ENCODE measurements at places on chromosomes 4 and X.

- DNase-seq, result no peak
These were observed 46.0 kb downstream of the COQ2 start for GRCh38 chr4:83238393-83239248.

DNA sequence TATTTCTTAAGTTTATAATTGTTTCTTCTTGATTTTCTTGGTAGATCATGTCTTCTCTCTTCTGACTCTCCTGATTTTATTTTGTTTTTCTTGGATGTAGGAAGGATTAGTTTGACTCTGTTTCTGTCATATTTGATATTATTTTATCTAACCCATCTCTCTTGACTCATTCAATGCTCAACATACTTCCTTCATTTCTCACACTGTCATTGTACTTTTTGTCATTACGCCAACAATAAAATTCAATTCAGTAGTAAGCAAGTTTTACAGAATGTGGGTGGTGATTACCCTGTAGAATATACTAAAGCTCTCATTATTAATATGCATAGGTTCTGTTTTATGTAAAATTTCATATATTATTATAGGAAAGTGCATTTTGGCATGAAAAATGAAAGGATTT is 1303.0 kb upstream of the AGA start:
- no peak for DNase-seq

DNA sequence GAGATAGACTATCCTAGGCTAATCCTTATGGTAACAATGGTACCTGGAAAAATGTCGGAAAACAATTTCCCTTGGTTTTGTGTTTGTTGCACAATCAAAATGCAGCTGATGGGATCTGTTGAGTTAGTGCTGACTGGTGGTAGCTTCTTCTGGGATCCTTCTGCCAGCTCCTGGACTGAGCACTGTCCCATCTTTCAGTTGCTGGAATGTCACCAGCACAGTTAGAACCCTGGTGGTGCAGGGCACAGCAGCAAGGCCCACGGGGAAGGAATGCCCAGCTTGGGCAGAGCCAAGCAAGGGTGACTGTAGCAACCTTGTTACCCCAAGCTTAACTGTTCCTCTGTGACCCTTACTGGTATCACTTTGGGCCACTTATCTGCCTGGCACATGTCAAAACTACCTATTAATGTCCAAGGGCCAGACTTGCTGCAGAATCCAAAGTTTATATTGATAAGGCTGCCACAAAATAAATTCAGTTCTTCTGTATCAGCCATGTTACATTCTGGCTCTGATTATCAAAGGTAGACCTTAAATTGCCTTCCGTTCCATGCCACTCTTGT is 53.1 kb downstream of the GK start:
- no peak for DNase-seq

- no peak for DNase-seq
These were observed 75.9 kb upstream of the LEF1 start for GRCh38 chr4:108244606-108245005.

GRCh38 chrX:10750581-10750980 is 130.2 kb upstream of the MID1 start:
- no peak for DNase-seq

- DNase-seq, result no peak
These were observed 9.3 kb upstream of the TBC1D19 start for GRCh38 chr4:26574563-26574962.

DNA sequence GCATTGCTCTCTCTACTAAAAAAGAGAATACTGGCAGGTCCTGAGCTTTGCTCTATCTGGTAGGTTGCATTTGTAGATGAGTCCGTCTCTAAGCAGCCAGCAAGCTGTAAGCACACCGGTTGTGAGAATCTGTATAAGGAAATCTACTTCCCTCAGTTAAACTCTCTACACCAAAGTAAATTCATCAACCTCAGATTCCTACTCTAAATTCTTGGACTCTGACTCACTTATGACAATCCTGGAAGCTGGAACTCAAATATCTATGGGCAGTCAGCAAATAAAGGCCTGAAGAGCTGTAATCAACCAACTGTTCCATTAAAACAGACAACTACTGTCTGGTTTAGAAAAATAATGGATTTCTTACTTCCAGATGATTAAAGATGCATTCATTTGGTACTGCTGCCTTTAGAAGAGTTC is 37.9 kb downstream of the FAT1 start:
- DNase-seq, result no peak

DNA sequence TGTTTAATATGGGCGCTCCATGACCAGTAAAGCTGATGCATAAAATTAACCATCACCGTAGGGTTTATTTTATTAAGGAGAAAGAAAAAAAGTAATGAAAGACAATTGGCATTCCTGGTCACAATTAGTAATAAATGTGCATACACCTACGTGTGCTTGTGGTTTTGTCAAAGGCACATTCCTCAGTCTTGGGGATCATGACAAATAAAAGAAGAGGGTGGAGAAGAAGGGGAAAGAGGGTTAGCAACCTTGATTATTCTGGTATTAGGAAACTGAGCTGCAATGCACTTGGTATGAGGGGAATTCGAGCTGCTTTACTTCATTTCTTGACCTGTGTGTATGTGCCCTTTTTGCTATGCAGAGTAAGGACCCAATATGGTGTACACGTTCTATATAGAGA is 1798.3 kb upstream of the PCDH7 start:
- DNase-seq, result no peak

DNA sequence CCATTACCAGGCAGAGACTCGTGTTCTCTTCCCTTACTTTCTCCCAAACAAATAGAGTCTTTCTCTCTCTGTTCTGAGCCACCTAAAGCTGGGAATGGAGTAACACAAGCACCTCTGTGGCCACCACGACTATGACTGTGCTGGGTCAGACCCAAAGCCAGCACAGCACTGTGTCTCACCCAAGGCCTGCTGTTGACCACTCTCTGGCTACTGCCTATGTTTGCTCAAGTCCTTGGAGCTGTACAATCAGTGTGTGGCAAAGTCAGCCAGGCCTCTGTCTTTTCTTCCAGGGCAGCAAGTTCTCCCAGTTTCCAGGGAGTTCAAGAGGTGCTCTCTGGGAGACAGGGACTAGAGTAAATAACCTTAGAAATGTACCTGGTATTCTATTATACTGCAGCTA is 239.4 kb downstream of the FAM47A start:
- no peak for DNase-seq

DNA sequence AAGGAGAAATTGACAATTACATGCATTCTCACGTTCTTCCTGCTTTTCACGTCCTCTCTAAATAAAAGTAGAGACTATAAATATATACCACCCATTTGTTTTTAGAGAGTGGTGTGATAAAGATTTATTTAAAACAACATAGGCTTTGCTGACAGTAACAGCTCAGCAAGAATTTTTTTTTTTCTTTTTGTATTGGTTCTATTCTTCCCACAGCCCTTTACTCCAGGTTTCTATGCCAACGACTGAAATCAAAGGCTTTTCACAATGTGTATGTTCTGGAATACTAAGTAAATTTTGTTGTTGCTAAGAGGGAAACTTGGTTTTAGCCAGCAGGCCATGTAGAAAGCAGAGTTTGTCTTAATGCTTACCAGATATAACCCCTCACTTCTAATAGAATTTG is 43.4 kb downstream of the MAOA start:
- DNase-seq, result no peak

DNA sequence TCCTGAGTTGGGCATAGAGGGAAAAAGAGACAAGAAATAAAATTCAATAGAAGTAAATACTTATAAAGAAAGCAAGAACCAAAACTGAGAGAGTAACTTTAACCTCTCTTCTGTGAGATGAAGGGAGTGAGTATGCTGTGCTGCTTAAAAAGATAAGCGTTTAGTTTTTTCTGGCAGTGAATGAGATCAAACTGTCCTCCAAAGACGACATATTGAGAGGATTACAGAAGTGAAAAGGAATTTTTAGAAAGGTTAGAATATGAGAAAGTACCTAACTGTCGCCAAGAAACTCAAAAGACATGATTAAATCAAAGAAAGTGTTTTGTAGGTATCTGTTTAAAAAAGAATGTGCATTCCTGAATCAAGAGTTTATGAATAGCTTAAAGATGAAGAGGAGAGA is 16.0 kb downstream of the GAB1 start:
- no peak for DNase-seq

DNA sequence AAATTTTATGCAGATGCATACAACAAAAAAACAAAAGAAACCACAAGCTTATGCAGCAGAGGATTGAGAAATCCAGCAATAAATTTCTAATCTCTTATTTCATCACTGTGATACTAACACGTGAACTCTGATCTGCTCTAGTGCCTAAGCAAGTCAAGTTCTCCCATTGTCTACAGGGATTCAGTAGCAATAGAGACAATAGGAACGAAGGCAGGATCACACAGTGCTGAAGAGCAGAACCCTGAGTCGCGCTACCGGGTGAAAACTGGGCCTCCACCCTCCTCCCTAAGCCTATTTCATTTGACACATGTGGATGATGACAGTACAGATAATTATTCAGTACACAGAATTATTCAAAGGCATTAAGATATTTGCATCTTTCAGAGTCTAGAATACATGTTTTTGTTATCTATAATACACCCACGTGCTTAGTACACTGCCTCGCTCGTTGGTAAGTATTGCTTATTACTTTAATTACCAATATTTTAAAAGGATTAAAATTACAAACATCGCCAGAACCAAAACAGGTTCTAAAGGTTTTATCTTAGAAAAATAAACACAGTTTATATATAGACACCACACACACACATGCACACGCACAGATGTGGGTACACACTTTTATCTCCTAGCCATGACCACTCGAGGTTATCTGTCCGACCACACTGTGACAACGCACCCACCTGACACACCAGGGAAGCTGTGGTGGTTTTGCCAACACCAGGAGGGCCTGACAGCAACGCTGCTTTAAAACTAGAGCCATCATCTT is 60.1 kb downstream of the RFC1 start:
- no peak for DNase-seq

DNA sequence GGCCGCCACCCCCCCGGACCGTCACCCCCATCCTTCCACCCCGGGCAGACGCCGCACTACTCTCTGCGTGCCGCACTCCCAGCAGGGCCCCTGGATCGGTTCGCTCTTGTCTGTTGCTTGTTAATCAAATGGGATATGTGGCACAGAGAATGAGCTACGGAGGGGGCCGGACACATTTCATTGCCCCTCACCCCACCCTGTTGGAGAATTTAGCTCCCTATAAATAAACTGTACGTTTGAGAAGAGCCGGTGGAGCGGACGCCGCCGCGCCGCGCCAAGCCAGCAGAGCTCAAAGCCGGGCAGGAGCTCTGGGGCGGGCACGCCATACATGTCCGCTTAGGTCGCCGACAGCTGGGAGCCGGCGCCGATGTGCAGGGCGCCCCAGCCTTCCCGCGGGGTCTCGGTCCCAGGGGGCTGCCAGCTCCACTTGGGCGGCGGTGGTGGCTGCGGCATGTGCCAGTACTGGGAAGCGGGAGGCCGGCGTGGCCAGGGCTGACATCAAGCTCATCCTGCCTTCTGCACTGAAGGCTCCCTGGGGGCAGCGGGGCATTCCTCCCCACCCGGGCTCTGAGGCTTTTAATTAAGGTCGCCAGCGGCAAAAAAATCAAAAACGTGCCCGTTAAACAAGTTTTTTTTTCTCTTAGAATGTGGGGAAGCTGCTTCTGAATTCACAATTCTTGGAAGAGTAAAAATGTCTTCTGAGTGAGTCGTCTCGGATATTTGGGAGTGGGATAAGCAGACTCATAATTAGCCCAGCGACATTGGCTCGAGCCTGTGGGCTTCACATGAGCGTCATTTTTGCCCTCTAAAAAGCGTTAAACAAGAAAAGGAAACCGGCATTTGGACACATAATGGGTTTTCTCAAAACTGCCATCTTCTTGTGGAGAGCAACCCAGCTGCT is 1.1 kb upstream of the PCDH19 start:
- DNase-seq, result no peak

DNA sequence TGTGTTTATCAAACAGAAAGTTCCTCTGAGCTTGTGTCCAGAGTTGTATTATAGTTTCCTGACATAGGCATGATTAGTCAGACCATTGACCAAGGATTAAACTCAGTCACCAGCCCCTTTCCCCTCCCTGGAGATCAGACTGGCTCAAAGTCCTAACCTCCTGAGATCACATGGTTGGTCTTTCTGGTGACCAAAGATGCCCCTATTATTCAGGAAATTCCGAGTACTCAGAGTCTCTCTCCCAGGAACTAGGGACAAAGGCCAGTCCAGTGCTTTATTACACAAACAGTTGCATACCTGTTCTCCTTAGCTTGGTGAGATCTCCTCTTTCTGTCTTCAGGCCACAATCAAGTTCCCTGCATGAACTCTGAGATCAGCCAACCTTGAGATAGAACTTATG is 14.5 kb upstream of the ENPP6 start:
- no peak for DNase-seq

DNA sequence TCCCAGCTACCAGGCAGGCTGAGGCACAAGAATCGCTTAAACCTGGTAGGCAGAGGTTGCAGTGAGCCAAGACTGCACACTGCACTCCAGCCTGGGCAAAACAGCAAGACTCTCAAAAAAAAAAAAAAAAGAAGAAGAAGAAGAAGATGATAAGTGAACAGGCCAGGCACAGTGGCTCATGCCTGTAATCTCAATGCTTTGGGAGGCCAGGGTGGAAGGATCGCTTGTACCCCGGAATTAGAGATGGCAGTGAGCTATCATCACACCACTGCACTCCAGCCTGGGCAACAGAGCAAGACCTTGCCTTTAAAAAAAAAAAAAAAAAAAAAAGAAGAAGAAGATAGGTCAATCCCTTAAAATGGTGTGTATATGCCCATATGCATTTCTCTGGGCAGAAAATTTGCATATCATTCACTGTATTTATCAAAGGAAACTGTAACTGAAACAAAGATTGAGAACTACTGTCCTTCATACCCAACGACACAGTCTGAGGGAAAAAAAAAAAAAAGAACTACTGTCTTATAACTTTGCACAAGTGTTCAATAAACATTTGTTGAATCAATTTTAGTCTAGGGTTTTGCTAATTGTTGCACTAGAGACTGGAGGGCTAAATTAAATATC is 2.3 kb downstream of the RFC1 start:
- DNase-seq, result no peak
